ENCODE measurements at places on chromosomes 5 and 9. TPM values are rescaled to one million over a fixed set of nuclear protein-coding genes. Genes with fewer than 3 reads are reported as not detected.

DNA sequence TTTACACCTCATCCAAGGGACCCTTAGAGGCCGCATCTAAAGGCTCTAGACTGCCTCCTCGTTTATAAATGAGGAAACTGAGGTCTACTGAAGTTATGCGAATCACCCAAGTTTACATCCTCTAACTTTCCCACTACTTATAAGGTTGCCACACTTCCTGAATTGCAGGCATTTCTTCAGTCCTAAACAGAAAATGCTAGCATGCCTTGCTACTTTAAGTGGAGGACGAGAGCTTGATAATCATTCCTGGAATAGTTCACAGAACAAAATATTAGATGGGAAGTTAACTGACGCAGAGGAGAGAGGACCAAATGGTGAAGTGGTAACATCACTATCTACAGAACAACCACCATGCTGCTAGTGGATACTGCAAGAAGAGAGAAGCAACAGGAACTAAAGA is 85.8 kb downstream of the GNAQ start:
- no peak for DNase-seq

GRCh38 chr9:691825-692400 is 149.6 kb upstream of the DMRT1 start:
- no peak for DNase-seq

- no peak for DNase-seq
Measured at GRCh38 chr5:132961887-132962286, 1.5 kb downstream of the AFF4 start.

- no peak for DNase-seq
Measured at GRCh38 chr5:150065886-150066285, 20.5 kb downstream of the CSF1R start.

DNA sequence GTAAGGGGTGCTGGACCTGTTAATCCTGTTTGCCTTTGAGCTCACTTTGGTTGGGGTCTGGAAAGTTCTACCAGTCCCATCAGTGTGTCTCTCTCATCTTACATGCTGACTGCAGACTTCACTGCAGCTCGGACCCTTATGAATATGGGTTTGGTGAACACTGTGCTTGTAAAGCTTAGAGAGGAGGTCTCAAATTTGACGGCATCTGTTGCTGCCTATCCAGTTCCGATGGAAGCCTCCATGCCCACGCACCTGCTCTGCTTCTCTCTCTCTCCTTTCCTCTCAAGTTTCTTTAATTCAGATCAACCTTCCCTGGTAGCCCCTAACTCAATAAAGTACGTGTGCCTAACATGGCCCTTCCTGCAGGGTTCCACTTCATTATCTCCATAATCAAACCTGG is 217.9 kb downstream of the HSPA4 start:
- DNase-seq: no peak

DNA sequence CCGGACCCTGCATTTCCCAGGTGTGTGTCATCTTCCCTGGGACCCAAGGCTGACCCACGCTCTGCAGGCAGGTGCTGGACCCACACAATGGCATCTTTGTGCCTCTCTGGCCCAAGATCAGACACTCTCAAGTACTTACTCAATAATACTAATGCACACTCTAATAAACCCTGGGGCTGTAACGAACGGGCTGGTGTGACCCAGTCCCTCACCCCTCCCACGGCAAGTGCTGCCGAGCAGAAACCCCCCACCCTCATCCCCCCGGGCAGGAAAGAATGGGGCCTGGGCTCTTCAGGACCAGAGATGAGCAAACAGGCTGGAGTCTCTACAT is 1.1 kb upstream of the OBP2B start:
- no peak for DNase-seq

DNA sequence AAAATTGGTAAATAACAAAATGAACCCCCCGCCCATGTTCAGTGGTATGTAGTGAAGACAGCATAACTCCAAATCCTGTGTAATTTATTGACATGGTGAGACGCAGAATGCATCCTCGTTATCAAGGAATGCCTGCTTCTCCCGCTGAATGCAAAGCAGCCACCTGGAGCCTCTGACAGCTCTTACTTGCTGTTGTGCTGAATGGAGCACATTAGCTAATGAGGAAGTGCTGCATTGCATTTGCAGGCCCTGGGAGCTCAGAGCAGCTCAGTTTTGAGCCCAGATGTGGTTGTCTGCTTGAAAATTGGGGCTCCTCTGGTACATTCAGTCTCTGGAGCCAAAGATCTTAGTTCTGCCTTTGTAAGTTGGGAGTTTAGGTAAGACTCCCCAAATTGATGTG is 28.9 kb downstream of the PLAC8L1 start:
- DNase-seq: no peak

- DNase-seq: no peak
Measured at GRCh38 chr5:54837093-54837492, 148.3 kb downstream of the ESM1 start.

- peak; percentile 95 for DNase-seq
Measured at GRCh38 chr9:2053883-2054845, 39.0 kb downstream of the SMARCA2 start.

GRCh38 chr9:19682397-19682796 is 106.4 kb downstream of the SLC24A2 start:
- DNase-seq: no peak

DNA sequence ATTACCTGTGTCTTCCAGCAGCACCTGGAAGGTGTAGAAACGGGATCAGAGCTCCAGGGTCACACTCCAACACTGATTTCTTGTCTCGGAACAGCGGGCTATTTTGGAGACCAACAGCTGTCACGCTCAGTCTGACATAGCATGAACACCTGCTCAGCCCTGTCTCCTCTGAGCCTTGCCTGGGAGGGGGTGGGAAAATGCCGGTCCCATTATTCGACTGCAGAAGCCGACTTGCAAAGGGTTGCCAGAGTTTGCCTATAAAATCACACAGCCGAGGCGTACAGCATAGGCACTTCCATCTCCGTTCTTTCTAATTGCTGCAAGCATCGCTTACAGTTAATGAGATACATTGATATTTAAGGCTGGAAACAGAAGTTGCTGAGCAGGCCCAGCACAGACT is 300.8 kb upstream of the MSX2 start:
- DNase-seq: no peak

DNA sequence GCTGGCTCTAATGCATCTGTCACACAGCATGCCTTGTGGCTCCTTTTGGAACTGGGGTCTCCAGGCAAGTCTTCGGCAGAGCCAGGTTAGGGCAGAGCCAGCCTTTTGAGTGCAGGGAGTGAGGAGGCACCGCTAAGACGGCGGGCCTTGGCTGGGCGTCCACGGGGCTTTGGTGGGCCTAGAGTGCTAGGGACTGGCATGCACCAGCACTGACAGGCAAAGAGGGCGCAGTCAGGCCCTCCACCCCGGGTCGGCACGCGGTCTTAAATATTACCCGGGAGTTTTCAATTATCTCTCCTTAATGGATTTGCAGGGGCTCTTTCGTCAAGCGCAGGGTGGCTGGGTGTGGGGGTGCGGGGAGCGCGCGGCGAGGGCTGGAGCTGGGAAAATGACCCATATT is 444.4 kb downstream of the SPATA31A7 start:
- DNase-seq: no peak

DNA sequence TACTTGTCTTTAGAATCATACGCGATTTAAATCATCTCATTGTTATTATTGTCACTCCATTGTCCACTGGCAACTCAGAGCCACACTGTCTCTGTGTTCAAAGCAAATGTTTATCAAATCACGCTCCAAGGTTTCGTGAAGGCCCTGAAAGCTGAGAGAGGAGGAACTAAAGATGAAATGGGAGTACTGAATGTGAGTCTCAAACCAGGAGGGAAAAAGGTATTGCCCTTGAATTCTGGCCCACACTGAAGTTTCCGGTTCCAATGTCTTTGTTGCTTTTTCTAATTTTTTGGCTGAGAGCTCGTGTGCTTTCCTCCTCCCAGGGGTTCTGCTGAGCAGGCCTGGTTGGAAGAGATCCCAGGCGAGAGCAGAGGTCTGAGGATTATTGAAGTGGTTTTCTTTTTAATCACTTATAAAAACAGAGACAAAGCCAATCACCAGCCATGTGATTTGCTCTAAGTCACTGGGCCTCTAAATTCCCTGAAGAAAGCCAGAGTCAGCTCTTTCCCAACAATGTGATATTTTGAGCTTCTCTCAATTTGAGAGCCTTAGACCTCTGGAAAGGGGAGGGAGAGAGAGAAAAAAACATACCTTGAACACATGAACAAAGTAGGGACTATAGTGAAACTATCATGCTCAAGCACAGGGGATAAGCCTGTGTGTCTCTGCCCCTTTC is 420.8 kb upstream of the GRAMD2B start:
- DNase-seq: no peak

- no peak for DNase-seq
Measured at GRCh38 chr5:133307275-133307674, 255.5 kb downstream of the HSPA4 start.

EPB41L4B gene
- total RNA-seq: 0.28 TPM

SHOC1 gene
- not detected for total RNA-seq

SLC36A2 gene
- not detected for total RNA-seq

LIX1 gene
- total RNA-seq: not detected

KCNN2 gene
- total RNA-seq: 0.80 TPM

CDC23 gene
- 42.2 TPM for total RNA-seq

CDH9 gene
- not detected for total RNA-seq
